COR-L47 (cell line): ENCODE measurements at places on chromosomes 7 and 10.

- no peak for DNase-seq
These were observed 85.4 kb upstream of the LYZL1 start for GRCh38 chr10:29203432-29203831.

DNA sequence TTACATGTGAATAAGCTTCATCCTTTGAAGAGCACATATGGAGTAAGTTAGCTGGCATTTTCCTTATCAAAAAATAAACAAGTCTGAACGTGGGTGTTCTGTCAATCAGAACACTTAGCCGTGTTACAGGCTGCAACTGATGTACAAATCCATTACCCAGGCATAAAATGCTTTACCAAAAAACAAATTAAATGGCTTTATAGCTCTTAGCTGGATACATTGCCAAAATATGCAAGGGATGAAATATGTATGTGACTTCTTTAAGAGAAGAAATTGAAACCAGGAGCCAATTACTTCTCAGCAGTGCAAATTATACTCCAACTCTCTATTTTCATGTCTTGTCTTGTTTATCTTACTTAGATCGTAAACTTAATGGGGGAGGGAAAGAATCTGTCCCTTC, 214.8 kb downstream of the DGKB start:
- DNase-seq = no peak

DNA sequence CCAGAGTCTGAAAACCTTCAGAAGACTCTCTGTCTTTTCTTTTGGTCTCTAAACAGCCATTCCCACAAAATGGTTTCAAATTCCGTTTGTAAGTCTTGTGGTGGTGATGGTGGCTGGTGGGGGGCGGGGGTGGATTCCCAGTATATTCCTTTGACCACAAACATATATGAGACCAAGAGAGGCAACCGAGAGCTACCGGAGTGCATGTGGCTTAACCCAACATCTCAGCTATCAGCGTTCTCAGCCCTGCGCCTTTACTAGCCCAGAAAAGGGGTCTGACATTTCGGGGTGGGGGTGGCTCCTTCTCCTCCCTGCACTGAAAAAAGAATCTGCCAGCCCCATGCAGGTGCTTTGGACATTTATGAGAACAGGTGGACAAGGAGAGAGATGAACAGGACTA, 621.1 kb downstream of the ACTR3B start:
- DNase-seq = no peak

- no peak for DNase-seq
These were observed 6.2 kb downstream of the TMEM236 start for GRCh38 chr10:17758200-17758599.

DNA sequence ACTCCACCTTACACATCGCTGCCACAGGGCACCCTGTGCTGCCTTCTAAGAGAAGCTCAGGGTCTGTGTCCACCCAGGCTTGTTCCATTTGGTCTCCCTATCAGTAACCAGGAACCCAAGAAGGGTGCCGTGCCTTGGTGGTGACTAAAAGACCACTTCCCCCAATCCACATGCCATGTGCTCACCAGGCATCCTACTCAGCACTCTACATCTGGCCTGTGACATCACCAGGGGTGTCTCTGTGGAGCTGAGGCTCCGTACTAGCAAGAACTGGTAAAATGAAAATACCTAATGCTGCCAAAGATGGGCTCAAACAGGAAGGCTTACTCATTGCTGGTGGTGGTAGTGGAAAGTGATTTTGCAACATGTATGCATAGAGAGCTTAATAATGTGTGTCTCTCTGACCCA, 19.0 kb upstream of the C10orf71 start:
- no peak for DNase-seq

DNA sequence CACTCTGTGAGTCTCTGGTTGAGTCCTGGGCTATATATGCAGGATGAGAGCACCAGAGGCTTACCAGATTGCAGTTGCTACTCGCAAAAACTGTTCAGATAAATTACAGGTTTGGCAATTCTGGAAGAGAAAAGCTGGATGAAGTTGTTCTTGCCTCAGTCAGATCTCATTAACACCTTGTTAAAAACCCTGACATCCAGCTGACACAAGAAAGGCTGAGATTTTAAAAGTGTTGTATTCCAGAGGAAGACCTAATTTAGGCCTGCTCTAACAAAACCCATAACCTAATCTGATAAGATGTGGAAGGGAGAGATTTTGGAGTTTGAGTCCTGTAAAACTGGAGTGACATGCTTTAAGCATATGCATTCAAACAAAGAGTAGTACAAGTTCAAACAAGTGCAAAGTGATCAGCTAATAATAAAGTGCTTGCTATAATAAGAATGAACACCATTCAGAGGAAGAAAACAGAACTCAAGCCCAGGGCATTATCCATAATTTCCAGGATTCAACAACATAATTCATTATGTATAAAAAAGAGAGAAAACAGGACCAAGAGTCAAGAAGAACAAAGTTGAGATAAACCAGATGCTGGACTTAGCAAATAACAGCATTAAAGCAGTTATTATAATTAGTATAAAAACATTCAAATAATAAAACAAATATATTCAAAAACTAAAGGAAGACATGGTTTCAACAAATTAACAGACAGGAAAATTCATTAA, 135.5 kb downstream of the CD36 start:
- no peak for DNase-seq

DNA sequence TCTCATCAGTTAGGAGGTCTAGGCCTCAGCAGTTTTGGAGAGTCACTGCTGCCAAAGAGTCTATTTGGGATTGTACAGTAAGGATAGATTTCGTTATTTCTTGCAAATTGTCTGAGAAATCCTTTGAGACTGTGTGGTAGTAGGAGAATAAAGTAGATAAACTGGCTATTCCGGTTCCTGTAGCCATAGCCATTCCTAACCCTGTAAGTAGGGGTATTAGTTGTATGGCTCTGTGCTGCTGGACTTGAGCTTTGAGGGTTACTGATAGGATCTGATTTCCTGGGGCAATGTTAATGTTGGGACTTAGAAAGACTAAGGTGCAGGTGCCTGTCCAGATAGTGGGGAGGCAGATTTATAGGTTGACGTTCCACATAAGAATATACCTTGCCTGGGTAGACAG, 36.1 kb upstream of the ZNF138 start:
- DNase-seq = no peak

GRCh38 chr10:2921956-2922680, 145.2 kb upstream of the PFKP start:
- DNase-seq = no peak

DNA sequence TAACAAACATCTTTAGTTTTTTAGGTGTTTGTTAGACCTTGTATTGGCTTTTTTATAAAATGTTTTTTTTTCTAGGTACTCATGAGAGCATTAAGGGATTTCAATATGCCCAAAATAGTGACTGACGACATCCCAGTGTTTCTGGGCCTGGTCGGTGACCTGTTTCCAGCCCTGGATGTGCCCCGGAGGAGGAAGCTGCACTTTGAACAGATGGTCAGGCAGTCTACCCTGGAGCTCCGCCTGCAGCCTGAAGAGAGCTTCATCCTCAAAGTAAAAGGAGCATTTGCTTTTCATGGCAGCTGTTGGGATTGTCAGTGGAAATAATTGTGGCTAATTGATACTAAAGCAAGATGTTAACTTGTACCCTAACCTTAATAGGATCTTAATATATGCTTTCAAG, 161.5 kb downstream of the DNAH11 start:
- no peak for DNase-seq

- no peak for DNase-seq
These were observed 46.3 kb downstream of the PHYHIPL start for GRCh38 chr10:59222788-59223187.
